ENCODE measurements at places on chromosomes 13 and 19.

GRCh38 chr13:76732367-76732766, 153.8 kb downstream of the KCTD12 start:
- no peak for DNase-seq

- DNase-seq, result no peak
Observed at GRCh38 chr19:35673121-35673804, 6.9 kb downstream of the UPK1A start.

DNA sequence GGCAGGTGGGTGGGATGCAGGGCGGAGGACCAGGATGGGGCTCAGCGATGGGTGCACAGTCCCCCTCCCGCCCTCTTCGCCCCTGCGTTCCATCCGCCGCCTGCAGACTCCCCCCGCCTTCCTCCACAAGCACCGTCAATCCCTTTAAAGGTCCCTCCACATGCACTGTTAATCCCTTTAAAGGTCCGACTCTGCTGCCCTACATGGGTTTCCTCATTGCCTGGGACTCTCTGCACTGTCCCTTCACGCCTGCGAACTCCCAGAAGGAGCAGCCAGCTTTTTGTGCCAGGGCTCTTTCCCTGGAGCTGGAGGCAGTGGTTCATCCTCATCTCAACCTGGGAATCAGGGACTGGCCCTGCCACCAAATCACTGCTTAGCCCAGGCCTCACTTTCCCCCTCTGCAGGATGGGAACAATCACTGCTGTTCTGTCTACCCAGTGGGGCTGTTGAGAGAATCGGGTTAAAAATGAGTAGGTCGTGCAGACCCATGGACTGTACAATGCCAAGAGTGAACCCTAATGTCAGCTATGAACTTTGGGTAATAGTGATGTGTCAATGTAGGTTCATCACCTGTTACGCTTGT, 20.4 kb downstream of the ZNF574 start:
- no peak for DNase-seq

DNA sequence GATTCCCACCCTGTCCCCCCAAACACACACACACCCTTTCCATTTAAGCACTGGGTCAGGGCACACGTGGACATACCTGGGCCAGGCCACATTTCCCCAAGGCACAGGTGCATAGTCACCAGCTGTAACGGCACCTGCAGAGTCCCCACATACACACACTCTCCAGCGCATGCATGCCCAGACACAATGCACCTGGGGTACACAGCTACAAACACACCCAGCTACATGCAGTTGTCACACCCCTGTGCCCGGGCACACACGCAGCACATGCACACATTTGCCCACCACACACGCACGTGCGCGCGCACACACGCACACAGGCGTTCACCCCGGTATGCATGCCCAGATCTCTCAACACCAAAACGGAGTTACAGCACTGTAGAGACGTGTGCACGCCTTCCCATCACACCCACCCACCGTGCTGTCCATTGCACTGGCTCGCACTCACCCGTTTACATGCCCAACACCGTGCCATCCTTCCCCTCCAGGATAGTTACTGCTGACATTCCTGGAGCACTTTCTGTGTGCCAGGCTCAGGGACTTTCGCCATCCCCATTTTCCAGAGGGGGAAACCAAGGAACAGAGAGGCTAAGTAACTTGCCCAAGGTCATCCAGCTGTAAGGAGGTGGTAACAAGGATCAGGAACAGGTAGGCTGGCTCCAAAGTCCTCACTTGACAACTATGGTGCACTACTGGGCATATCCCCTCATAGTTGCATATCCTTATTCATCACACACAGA, 749 bp upstream of the SHANK1 start:
- no peak for DNase-seq

DNA sequence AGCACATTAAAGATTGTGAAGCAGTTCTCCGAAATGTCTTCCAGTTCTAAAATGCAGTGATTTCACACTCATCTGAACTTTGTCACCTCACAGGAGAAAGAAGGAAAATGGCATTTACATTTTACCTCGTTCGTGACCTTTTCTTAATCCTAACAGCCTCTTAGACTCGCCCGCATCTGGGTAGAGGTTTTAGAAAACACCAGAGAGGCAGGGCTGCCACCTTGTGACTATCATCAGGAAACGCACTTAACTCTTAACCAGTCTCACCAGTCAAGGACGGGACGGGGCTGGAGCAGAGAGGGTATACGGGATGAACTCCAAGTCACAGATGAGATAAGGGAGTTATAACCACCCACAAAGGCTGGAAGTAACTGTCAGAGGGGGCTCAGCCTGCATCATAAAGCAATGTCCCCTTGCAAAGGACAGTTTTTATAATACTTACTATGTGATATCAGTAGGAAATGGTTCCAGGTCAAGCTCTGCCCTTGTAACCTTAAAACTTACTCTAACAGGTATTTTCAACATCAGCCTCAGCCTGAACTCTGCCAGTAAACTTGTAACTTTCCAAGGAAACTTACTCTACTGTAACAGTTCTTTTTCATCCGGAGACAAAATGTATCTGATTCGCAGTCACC, 8.6 kb upstream of the CEACAM6 start:
- peak; percentile 4 for DNase-seq

DNA sequence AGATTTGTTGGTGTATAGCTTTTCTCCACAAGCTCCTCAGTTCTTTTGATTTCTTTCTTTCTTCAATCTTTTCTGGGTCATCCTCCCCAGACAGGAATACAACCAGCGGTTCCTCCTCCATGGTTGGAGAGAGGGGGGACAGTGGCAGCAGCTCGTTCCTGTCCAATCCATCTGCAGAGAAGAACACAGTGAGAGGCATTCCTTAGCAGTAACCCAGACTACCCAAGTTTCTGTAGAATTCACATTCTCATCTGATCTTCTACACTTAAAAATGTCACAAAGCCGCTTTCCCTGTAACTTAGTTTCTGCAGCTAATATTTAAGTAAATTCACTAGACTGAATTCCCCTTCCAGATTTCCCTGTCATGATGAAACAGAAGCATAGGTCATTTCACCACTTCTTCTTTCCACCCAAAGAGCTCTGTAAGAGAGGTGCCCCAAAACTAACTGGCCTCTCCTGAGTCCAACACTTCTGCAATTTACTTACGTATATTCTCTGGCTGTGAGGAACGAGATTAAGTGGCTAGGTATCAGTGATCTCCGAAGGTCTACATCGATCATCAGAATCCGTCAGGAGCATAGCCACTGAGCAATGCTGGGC, 171.9 kb downstream of the TBC1D4 start:
- no peak for DNase-seq

- DNase-seq, result no peak
Observed at GRCh38 chr13:77239312-77239711, 87.6 kb downstream of the MYCBP2 start.

DNA sequence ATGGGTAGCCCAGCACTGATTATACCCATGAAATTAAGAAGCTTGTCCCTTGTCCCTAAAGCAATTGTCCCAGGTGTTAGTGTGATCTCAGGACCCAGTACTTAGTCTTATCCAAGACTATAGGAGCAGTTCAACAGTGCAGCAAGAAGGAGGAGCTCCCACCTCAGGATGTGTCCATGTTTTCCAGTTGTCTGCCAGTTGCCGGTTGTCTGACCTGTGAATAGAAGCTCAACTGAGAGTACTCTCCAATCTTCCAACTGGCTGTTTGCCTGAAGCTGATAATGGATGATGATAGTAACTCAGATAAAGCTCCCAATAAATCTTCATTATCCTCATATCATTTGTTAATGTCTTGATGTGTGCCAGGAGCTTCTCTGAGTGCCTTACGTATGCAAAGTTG, 107.2 kb upstream of the HTR2A start:
- no peak for DNase-seq

GRCh38 chr13:93646245-93646644, 419.6 kb downstream of the GPC6 start:
- DNase-seq, result no peak

- no peak for DNase-seq
Observed at GRCh38 chr13:41597348-41598041, 140.1 kb downstream of the RGCC start.

DNA sequence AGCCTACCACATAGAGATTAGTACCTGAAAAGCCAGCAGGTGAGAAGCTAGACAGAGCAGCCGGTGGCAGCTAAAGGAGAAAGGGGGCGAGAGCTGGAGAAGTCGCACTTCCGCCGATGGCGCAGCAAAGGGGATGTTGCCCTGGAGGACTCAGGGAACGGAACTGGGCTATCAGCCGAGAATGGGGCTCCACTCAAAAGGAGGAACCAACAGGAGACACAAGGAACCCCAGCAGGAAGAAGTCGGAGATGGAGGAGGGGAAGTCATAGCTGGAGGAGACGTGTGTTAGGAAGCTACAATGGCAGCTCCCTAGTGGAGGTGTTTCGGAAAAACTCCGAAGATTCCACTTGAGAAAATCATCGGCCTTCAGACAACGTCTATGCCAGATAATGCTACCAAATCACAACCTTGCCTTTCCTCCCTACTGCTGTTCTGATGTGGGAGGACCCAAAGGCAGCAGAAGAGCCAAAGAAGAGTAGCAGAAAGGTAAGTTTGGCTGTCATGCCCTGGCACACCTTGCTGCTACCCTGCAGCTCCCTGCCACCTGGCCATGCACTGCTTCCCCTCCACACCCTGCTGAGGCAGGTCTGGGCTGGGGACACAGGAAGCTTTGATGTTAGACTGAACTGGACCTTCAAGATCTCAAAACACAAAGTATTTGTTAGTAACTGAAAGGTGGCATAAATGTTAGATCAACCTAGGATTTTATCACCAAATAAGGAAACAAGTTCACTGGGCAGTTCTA, 127.9 kb downstream of the DLEU7 start:
- DNase-seq, result no peak

- DNase-seq, result no peak
Observed at GRCh38 chr13:113545931-113546516, 38.5 kb upstream of the TFDP1 start.

DNA sequence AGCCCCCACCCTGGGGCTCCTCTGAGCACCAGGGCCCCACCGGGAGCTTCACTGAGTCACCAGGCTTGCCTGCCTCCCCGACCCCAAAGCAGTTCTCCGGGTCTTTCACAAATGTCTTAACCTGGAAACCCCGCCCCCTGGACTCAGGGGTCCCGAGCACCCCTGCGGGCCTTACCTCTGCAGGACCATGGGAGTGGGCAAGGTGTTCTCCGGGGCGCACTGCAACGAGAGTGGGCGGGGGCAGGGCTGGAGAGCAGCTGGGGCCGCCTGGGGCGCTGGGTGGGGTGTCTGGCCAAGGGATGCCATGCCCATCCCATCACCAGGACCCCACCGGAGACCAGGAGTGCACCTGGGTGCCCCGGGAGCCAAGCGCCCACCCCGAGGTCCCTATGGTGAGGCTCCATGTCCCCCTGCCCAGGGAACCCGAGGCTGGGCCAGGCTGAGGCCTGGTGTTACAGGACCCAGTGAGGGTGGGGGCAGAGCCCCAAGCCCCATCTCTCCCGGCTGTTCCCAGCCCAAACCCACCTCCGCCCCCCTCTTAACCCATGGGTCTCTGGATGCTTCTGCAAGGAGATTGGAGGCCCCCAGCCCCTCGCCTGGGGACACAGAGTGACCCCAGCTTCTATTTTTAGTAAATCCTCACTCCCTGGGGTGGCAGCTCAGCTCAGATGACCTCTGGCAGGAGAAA, 10.9 kb downstream of the MKNK2 start:
- DNase-seq, result no peak

GRCh38 chr19:49057636-49058234, at the start of gene CGB7:
Gene CGB7, minus strand, starts transcription at chr19:49057749. Its CDS starts 2,374 bp downstream, at chr19:49055375.
- DNase-seq, result no peak

GRCh38 chr19:38734176-38734425, 10.2 kb downstream of the CAPN12 start:
- DNase-seq, result no peak

- DNase-seq, result no peak
Observed at GRCh38 chr19:30314056-30314804, 58.0 kb upstream of the ZNF536 start.

- DNase-seq, result no peak
Observed at GRCh38 chr19:38922482-38922881, 8.1 kb downstream of the SARS2 start.

DNA sequence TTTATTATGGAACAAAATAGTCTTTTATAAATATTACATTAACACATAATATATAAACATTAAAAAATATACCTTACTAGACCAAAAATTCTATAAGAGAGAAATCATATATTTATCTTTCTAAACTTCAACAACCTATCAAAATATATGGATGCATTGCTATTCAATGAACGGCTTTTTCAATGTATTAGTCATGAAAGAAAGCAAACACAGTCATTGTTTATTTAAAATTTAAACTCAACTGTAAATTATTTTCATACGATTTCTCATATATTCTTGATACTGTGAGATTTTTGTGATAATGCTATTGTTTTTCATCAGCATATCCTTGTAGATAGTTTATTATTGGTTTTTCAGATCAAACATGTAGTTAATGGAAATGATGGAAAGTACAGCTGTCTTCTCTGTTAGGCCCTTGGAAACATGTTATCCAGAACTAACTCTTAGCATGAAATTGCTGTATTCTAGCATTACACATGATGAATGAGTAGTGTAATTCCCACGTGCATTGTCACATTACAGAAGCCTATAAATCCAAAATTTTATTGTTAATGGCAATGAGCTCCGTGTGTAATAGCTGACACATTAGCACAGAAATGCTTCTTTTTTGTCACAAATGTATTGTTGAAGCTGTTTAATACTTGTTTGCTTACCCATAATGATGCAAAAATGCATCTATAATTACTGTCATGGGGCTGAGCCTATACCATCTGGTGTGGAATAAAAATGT, 1639.9 kb downstream of the SLITRK5 start:
- no peak for DNase-seq

DNA sequence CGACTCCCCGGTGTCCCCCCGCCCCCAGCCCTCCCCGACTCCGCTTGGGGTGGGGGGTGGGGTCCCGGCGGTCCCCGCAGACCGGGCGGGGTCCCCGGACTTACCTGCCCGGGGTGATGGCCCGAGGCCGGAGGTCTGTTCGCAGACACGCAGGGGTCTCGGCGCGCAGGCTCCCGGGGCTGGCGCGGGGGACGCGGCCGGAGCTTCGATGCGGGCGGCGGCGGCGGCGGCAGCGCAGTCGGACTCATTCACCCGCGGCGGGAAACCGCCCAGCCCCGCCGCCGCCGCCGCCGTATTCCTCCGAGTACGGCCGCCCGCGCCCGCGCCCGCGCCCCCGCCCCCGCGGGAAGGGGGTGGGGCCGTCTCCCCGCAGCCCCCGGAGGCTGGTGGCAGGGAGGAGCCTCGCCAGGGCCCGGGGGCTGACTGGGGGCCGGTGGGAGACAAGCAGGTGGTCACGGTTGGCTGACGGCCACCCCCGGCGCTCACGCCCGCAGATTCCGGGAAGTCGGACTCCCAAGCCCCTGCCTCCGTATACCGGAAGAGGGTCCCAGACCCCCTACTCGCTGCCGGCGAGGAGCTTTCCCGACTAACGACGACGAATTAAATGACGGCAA, at the start of gene C2CD4C:
C2CD4C (minus strand) TSS at position 246 of the 614 bp plus-strand sequence. CDS start 786 bp downstream, outside the sequence.
- no peak for DNase-seq

GRCh38 chr19:3304871-3305423, 61.4 kb upstream of the NFIC start:
- DNase-seq, result peak; percentile 53

GRCh38 chr19:36973021-36973843, 57.1 kb downstream of the ZNF568 start:
- DNase-seq, result no peak

Measured in NCI-H446 treated with DMSO at 0.1 percent for 48 hours (cell line).